Stimulated activated CD4-positive, alpha-beta T cell treated with anti-CD3 and anti-CD28 coated beads, TNF-alpha, amount 100 ng/mL, for 24 hours (primary cell): ENCODE measurements at places on chromosomes 1 and 21.

DNA sequence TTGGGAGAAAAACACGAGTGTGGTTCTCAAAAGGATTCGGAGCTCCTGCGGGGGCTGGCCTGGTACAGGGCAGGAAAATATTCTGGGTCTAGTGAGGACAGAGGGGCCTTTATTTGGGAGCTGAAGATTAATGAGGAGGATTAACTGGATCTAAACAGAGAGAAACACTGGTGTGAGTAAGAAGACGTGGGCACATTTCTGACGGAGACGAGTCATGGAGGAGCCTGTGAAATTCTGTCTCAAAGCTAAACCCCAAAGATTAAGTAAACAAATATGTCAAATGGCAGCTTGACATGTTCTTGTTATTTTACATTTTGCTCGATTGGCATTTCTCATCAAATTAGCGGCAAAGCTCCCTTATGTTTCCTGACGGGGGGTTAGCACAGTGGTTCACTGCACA is 12.8 kb downstream of the PROK1 start:
- DNase-seq, result no peak

GRCh38 chr1:175192111-175192629 is 406 bp downstream of the KIAA0040 start:
- DNase-seq, result peak; percentile 9

- DNase-seq, result no peak
Measured at GRCh38 chr21:26365849-26366248, 195.3 kb upstream of the APP start.

DNA sequence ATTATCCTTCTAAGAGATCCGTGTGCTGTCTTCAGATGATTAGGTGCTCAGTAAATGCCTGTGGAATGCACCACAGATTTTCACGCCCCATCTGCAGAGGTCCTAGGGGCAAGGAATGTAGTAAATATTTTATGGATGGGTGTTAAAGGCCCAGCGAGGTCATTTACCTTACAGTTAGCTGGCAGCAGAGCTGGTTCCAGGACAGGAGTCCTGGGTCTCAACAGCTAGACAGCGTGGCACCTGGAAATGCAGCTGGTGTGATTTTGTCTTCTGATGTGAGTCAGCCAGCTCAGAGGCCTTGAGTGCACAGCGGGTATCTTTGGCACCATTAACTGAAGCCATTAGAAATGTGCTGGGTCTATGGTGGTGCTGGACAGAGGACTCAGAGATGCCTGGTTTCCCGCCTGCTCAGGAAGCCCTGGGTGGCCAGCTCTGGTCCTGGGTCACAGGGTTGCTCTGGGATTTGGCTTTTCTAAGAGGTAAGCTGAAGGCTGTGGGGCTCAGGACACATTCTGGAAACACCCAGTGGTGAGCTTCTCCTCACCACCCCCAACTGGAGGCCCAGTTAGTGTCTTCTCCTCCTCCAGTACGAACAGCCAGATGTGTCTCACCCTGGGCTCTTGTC is 65.5 kb downstream of the DDX20 start:
- no peak for DNase-seq

DNA sequence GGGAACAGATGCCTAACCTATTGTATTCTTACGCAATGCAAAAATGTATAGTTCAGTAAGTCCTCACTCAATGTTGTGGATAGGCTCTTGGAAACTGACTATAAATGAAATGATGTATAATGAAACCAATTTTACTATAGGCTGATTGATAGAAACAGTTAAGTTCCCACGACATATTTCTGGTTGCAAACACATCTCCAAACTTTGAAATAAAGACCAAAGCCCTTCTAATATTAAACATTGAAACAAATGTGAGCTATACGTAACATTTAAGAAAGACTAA is 29.1 kb downstream of the MAP3K21 start:
- DNase-seq, result no peak

DNA sequence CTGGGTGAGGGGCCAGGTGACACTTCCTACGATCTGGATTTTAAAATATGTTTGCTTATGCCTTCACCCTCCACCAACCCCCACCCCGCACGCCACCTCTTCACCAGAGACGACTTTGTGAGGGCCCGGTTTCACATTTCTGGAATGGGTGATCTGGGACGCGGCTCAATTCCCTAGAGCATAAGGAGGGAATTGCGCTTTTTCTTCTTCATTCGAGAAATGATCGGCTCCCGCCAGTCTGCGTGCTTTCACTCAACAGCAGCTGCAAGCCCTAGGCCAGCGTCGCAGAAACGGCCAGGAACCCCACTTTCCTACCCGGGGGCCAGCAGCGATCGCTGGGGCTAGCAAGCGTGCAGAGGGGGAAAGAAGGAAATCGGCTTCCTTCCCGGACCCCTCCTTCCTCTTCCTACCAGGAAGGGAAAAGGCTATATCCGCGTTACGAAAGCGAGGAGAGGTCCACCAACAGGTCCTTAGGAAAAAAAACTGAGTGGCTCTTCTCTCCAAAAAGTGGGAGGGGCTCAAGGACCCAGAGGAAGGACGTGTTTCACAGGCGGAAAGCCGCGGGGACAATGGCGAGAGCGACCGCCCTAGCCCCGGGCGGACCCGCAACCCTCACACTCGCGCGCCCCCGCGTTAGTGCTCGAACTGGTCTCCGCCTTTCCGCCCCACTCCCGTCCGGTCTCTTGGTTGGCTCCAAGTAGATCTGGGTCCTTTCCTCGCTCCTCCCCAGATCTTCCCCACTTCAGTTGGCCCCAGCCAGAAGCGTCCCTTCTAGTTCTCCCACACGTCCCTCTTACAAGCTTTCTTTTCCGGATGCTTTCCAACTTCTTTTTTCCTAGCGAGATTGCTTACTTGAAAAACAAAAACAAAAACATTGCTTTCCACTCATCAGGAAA is 1.1 kb upstream of the ADAMTS1 start:
- no peak for DNase-seq

DNA sequence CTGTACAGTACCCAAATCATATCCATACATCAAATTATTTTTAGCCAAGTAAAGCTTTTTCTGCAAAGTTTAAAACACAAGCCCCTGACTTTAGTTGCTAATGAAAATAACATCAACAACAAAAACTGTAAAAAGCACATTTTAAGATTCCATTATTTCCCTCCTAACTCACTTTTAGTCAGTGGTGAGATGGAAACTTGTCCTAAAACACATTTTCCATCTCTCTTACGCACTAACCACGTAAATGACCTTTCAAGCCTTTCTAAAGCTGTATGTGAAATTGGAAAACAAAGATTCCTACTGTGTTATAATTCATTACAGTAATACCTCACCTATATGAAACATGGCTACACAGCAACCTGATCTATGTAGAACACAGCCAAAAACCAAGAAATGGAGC is 77.5 kb downstream of the PTPN14 start:
- no peak for DNase-seq

- no peak for DNase-seq
Measured at GRCh38 chr1:7094509-7094908, 309.3 kb downstream of the CAMTA1 start.

- no peak for DNase-seq
Measured at GRCh38 chr1:115211071-115211745, 121.9 kb upstream of the TSPAN2 start.

DNA sequence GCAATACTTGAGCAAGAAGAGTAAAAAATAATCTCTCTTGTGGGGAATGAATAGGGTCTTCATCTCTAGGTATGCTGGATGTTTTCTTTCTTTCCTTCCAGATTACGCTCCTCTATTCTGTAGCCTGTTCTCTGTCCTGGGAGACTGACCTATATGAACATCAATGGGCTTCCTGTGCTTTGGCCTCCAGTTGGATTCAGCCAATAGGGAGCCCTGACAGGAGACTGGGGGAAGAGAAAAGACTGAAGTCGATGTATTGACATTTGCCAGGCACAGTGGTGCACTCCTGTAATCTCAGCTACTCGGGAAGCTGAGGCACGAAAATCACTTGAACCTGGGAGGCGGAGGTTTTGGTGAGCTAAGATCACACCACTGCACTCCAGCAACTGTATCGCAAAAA is 17.6 kb downstream of the SEMA6C start:
- DNase-seq, result no peak

GRCh38 chr1:68433395-68433794 is 16.4 kb downstream of the RPE65 start:
- DNase-seq, result no peak

DNA sequence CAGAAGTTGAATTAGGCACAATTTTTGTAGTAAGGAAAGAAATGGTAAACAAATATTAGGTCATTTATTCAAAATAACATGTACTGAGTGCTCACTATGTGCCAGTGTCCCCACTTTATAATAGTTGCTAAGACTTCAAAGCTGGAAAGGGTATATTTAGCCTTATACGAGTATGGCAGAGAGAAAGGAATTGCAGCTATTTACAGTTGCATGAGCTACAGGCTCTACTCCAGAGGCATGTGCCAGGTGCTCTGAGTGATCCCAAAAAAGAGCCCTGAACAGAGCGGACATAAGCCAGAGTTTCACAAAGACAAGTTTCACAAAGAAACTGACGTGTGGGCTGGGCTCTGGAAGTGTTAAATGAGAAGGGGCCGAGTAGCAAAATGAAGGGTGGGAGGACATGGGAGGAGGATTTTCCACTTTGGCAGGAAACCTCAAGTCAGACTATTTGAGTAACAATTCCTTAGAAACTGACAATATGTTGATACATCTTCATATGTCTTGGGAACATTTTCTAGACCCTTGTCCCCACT is 40.9 kb downstream of the FASLG start:
- DNase-seq, result no peak
